ENCODE measurements at places on chromosomes 5 and 9.

DNA sequence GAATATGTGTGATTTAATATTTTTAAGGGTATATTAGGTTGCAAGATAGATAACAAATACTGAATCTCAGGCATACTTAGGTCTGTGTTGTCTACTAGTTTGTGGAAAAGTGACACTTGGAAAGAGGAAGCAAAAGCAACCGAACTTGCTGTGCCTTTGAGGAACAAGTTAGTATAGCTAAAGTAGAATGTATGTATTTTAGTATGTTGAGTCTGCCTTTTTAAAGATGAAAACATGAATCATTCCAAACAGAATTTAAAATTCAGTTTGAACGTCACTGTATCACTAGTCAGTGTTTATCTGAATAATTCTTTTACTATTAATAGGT lies 12.9 kb downstream of the TLE4 start:
- DNase-seq: no peak

DNA sequence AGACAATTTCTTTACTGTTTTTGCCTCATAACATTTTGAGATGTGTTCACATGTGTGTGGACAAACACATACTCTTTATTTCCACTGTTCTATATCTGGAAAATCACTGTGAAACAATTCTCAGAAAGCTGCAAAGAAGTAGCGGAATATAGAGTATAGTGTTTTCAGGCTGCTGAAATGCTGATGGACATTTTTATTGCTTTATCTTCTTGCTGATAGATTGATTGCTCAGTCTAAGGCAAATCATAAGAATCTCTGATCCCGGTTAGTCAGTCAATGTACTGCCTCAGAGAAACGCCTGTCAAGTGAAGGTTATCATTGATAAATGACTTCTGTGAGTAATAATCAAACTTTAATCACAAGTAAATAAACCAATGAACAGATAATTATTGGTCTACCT lies 364.9 kb upstream of the CTNND2 start:
- no peak for DNase-seq

DNA sequence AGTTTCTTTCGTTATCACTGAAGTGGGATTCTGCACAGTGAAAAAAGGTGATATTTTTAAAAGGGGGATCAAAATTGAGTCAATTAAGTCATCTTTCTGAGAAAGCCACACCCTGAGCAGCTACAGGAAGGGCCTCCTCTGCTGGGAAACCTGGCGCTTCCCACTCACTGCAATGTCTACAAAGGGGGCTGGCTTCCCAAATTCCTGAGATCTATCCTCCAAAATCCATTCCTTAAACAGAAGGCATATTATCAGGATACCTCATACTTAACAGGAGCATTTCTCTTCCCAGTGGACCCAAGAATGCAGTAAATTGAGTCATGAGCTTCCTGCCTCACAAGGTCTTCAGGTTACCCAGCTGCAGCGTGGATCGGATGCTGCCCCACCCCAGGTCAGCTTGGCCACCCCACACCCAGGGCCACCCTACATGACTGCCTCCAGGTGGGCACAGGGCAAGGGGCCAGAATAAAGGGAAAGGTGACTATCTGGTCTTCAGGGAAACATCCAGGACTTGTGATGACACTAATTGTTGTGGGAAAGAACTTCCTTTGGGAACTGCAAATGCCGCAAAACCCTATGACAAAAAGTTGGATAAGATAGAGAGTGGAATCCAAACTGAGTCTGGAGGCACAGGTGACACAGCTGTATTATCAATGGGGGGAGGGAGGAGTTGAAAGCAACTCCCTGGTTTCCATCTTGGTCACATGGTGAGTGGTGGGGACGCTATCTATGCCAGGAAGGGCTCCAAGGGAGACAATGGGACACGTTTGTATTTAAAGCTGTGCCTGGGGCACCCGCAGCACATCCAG lies 42.3 kb downstream of the ROR2 start:
- no peak for DNase-seq

DNA sequence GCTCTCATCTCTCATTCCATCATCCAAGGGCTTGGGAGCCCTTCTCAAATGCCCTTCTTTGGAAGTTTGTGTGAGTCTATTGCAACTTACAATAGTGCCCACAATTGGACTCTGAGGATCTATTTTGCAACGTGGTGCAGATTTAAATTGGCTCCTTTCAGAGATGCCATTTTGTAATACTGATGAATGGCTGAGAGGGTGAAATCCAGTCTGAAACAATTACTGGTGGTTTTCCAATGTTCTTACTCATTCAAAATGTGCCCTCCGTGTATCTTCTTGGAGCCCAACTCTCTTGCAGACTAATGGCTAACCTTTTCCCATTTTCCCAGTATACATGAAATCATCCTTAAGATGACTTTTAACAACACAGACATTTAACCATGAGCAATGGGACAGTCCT lies 6.1 kb downstream of the ZNF462 start:
- DNase-seq: no peak

- DNase-seq: no peak
Observed at GRCh38 chr9:98008764-98009163, 25.6 kb downstream of the ANP32B start.

GRCh38 chr5:125685771-125686170 lies 737.4 kb upstream of the GRAMD2B start:
- no peak for DNase-seq

Data from CD4-positive, alpha-beta T cell treated with Interleukin-15 for 1 hour (primary cell).